ENCODE measurements at places on chromosomes 12 and 14. TPM values are rescaled to one million over a fixed set of nuclear protein-coding genes. Genes with fewer than 3 reads are reported as not detected.

CLEC6A gene
- total RNA-seq: not detected

DNA sequence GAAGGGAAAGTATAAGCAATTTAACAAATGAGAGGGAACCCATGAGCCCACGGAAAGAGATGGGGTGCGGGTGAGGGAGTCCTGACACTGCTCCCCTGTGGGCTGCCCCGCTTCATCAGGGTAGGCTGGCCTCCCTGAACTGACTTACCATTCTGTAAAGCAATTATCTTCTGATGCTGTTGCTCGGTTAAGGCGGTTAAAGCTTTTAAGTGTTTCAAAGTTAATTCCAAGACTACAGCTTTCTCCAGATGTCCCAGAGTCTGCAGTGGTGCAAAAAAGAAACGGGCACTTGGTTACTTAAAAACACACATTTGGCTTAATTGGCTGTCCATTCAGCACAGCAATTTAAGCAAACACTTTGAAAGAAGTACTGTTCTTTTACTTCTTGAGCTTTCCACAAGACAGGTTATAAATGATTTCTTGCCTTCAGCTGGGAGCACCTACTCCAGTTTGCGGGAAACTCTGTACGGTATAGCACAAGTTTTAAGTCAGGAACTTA, 1.3 kb downstream of the BHLHE41 start:
- no peak for DNase-seq

MORN3 gene
- total RNA-seq: not detected

- no peak for DNase-seq
These were observed 99.8 kb downstream of the ESR2 start for GRCh38 chr14:64194404-64194803.

GRCh38 chr12:57766464-57767304, at the start of gene CYP27B1:
Gene CYP27B1, minus strand, starts transcription at chr12:57767078. Its CDS starts 37 bp downstream, at chr12:57767041.
- no peak for DNase-seq

GRCh38 chr12:122888232-122888752, 7.6 kb downstream of the VPS37B start:
- peak; percentile 98 for DNase-seq

- no peak for DNase-seq
These were observed 35.5 kb downstream of the GPHB5 start for GRCh38 chr14:63282997-63283883.

GRCh38 chr12:86801439-86801838, 545.2 kb upstream of the MGAT4C start:
- DNase-seq: no peak

DNA sequence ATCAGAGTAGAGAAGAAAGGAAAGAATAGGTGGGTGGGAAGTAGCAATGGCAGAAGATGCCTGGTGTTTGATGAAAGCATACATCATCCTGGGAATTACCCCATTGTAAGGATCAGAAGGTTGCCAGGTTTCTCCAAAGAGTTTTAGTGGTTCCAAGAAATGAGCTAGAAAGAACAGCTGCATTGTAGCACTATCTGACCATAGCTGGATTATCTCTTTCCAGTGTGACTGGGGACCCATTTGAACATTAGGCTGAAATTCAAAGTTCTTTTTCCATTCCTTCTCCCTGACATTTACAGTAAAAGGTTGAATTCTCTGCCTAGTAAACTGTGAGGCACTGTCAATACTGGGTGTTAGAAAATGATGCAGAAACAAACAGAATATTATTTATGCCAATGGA, 244.4 kb downstream of the GALC start:
- DNase-seq: no peak

GRCh38 chr12:7602277-7602676, 63.4 kb downstream of the APOBEC1 start:
- no peak for DNase-seq

GRCh38 chr14:75318353-75318752, 39.7 kb downstream of the FOS start:
- no peak for DNase-seq

GRCh38 chr12:22406627-22407026, 72.1 kb upstream of the ST8SIA1 start:
- no peak for DNase-seq

- DNase-seq: no peak
These were observed 32.6 kb downstream of the RESF1 start for GRCh38 chr12:31991815-31992214.

DNA sequence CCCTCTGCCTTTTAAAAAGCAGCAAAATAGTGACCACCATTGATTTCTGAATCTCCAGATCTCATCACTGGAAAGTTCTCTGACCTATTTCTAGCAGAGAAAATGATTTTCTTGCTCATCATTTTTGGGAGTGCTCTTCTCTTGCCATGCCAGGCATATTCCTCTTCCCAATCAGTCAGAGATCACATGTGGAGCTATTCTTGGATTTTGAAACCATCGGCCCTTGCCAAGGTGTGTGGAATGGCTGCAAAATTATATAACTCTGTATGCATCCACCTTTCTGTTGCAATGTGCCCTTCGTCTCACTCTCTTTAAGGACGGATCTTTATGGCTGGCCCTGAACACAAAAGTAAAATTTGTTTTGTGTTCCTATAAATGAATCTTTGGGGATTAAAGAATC, 25.5 kb upstream of the LDHB start:
- DNase-seq: no peak

DNA sequence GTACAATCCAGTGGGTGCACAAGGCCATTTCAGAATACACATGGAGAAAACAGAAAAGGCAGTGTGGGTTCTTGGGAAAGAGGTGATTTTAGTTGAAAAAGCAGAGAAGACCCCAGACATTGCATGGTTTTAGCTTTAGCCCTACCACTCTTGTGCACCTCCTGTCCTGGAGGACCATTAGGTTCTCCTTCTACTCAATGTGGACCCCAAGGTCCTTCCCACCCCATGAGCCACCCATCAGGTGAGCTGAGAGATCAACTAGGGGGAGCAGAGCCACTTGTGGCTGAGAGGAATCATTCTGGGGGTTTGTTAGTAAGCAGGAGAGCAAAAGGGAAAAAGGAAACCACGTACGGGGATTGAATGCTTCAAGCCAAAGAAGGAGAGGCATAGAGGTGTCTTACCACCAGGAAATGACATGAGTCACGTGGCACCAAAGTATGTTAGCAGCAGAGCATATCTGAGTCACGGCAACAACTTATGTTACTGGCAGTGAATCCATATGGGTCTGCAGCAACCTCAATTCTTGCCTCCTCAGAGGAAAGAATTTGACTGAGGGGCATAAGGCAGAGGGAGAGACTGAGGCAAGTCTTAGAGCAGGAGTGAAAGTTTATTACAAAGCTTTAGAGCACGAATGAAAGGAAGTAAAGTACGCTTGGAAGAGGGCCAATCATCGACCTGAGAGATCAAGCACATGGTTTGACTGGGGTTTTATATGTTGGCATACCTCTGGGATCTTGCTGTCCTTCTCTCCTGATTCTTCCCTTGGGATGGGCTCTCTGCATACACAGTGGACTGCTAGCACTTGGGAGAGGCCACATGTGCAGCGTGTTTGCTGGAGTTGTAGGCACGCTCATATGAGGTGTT, 73.9 kb downstream of the HSD17B6 start:
- no peak for DNase-seq

TPH2 gene
- total RNA-seq: not detected

DNA sequence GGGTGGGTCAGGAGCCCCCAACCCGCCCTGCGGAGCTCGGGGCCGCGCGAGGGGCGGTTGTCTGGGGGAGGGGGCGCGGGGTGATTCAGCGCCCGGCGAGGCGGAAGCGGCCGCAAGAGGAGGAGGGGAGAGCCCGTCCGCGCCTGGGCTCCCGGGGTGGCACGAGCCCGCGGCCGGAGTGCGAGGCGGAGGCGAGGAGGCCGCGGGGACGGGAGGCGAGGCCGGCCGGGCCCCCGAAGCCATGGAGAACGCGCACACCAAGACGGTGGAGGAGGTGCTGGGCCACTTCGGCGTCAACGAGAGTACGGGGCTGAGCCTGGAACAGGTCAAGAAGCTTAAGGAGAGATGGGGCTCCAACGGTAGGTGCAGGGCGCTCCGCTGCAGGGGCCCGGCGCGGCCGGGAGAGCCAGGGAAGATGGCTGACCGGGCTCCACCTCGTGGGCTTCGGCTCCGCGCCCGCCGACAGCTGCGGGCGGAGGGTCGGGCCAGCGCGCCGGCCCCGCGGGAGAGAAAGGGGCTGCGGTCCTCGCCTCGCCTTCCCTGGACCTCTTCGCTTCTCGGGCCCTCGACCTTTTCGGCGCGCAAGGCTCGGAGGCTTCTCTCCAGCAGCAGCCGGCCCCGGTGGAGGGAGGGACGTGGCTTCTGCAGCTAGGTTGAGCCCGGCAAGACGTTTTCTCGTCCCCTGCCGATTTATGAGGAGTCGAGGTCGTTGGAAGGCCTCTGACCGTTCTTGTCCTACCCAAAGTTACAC, 677 bp downstream of the ATP2A2 start:
- peak; percentile 35 for DNase-seq

CELA1 gene
- total RNA-seq: not detected

DNA sequence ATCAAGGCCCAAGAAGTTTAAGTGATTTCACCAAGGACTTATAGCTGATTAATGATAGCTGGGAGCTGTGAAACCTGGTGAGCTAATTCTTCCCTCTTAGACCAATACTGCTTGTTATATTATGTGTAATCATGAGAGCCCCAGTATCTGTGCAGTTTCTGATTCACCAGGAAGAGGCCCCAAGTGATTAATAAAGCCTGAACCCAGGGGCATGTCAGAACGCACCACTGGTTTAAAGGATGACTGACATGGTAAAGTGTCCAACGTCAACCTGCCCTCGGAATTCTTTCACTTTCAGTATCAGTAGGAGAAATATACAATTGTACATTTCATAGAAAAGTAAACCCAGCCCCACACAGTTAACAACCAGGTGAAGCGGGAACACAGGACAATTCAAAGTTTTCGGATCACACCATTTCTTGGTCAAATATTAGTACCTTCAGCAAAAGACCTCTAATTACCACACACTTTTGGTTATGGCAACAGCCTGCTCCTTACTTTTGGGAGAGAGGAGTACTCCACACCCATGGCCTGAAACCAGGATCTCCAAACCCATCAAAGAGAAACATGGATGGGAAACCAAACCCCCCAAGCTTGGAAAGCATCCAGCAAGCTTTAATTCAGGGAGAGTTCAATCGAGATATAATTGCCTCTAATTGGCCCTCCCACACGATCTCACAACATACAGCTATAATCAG, 28.5 kb downstream of the TMCC3 start:
- no peak for DNase-seq

- no peak for DNase-seq
These were observed 17.4 kb downstream of the EXD2 start for GRCh38 chr14:69208666-69209065.

- DNase-seq: no peak
These were observed 176.7 kb downstream of the DPF3 start for GRCh38 chr14:72717220-72717619.

DNA sequence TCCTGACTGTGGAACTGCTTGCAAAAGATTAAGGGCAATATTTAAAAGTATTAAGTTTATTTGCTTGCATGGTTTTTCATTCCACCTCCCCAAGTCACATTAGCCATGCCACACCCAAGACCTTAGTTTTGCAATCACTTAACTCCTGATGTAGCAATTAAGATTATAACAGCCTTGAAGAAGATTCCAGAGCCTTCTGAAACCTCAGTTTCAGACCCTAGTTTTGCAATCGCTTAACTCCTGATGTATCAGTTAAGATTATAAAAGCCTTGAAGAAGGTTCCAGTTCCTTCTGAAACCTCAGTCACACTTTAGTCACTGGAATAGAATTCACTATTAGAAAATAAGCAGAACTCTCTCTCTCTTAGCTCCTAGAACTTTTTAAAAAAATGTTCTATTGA, 42.7 kb upstream of the DCN start:
- no peak for DNase-seq

ANO4 gene
- 1.0 TPM for total RNA-seq

DNA sequence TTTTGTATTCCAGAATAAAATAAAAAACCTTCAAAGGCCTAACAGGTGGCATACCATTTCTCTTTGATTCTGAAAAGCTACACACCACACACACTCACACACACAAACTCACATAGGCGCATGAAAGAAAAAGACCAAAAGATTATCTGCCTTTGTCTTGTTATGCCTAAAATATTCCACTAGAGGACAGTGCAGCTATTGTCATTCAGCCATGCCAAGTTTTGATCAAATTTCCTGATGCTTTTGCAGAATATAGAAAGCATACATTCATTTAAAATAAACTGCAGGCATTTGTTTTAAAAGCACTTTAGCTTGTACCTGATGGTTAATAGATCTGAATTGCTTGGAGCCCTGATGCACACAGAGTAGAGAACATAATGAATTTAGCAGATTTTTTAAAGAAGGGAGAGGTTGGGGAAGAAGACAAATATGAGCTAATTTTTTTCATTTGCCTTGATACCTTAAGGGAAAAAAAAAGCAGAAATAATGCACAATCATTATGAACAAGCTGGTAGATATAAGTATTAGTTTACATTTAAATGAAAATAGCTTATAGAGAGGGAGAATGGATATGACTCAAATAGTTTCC, 1766.9 kb upstream of the SEL1L start:
- no peak for DNase-seq

- DNase-seq: no peak
These were observed 44.7 kb upstream of the SINHCAF start for GRCh38 chr12:31370531-31371255.

Data from breast epithelium (tissue), 4 donors.